ENCODE measurements at places on chromosomes 7 and 10.

- no peak for DNase-seq
These were observed 156.5 kb downstream of the ITGA8 start for GRCh38 chr10:15563246-15563645.

DNA sequence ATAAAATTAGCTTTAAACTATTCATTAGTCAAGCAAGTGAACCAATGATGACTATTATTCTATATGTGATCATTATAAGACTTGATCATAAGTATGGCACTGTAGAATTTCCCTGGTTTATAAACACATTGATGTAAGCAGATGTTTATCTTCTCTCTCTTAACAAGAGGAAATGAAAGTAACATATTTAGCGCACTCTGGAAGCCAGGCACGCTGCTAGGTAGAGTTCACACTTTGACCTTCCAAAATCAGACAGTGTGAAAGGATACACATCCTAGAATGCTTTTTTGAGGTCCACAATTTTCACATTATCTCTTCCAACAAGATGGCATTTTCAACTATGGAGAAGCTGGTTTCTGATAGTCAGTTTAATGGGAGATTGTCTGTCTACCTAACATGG is 529.4 kb upstream of the IGFBP3 start:
- DNase-seq = no peak

DNA sequence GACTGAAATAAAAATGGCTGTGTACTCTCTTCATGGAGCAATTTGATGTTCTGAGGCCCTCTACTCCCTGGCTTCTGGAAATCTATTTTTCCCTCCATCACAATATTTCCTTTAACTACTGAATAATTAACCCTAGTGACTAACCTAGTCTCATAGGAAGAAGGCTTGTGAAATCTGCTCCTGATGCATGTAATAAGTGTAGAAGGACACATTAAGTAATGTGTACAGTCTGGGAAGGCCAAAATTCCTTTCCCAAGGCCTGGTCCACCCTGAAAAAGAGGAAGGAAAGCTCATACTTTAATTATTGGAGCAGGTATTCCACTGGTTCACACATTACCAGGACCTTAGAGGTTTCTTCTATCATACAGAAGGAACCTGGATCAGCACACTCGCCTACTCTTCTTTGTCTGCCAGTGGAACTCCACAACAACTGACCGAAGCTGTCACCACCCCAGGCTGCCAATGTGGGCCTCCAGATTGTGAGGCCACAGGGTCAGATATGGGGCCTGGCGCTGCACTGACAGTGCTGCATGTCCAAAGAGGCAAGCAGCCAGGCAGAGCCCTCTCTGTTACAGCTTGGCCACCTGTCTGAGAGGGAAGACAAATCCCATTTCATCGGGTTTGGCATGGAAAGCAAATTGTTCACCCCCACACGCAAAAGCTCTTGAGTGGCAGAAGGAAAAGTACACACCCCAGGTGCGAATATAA is 54.4 kb upstream of the FAM133B start:
- no peak for DNase-seq

DNA sequence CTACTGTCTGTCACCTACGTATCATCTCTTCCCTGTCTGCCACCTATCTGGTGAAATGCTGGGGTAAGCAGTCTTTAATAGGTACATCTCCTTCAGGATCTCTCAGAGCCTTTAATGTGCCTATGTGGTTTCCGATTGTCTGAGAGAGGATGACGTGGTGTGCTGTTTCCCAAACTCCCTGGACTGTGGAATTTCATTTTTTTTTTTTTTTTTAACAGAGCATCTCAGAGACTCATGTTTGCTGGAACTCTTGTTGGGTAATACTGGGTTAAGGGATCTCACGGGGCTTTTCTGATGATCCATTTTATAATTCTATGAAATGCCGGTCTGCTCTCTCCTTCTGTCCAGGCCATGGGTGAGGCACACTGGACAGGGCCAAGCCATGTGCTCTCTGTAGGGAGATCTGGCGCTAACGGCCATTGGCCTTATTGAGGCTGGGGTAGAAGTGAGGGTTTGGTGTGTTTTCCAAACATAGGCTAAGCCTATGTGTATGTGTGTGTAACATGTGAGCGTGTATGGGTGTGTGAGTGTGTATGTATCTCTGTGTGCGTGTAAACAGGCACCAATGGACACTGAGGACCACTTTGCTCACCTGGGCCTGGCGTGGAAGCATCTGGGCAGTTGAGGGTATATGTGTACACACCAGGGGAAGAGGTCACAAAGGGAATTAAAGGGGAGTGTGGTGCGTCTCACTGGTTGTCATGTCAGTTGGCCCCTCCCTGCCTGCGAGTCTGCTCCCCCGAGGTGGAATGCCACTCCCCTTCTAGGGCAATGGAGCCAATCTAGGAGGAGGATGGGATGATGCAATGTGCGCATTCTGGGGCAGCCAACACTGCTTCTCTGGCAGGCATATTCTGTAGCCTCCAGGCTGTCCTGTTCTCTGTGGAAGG is 7.8 kb downstream of the ADRA2A start:
- peak; percentile 13 for DNase-seq

DNA sequence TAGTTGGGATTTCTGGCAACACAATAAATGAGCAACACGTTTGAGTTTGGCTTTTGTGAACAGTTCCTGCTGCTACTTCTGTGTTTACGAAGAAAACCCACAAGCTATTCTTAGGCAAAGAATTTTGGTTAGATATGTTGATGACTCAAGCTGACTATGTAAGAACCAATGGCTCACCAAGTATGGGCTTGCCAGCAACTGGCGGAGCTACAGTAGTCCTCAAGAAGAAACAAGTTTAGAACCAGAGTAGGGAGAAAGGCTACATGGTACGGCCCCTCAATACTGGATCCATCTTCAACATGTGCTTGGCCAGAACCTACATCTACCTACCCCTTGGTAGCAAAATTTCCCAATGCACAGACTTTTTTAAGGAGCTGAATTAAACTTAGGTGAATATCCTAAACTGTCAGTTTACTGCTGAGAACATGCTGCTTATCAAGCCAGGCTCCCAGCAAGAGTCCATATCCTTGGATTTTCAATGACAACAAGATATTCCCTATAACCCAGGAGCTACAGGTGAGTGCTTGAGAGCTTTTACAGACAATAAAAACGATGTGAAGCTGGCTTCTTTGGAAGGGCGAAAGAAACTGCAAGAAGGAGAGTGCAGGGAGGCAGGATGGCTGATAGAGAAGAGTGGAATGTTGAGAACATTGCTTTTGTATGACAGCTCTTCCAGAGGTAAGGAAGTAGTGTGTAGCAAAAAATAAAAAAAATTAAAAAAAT is 74.3 kb upstream of the ASAH2 start:
- peak; percentile 93 for DNase-seq

GRCh38 chr7:142348100-142348499 is 90.2 kb upstream of the PRSS58 start:
- DNase-seq = no peak

DNA sequence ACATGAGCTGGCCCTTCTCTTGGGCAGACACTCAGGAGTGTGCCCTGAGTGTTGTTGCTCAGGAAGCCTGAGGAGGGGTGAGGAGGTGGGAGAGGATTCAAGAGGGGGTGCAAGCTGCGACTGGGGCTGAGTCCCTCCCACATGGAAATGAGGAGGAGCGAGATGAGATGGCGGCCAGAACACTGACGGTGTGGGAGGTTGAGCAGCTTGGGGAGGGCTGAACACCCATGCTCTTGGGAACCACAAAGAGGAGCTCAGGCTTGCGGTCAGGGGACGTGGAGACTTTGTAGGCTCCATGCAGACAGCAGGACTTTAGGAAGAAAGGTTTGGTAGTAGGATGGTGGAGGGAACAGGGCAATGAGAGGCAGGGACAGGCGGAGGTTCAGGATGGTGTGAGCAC is 163.2 kb upstream of the SHH start:
- no peak for DNase-seq

DNA sequence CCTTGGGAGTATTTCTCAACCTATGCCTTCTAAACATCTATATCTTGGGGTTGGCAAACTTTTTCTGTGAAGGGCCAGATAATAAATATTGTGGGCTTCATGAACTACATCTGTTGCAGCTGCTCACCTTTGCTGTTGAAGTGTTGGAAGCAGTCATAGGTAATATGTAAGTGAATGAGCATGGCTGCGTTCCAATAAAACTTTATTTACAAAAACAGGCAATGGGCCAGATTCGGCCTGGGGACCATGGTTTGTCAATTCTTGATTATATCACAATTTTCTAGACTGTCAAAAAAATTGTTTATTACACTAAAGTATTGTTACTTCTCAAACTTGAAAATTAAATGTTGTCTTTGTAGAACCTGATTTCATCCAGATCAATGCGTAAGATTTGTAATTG is 54.9 kb downstream of the MTPN start:
- DNase-seq = no peak

GRCh38 chr7:44288811-44289340 is 36.5 kb downstream of the CAMK2B start:
- DNase-seq = no peak

DNA sequence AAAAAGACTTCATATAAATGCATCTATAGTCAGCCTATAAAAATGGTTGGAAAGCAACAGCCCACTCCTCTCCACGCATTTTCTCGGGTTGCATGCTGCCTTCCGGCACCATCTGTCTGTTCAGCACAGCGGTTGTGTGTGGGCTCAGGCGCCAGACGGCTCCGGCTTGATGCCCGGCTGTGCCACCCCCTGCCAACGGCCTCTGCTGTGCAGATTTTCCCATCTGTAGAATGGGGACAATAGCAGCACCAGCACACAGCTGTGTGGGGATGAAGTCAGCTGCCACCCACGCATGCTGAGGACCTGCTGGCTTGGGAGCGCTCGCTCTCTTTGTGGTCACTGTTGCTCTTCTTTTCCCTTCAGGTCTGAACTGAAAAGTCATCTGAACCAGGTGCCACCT is 19.5 kb downstream of the PRKAG2 start:
- DNase-seq = no peak

DNA sequence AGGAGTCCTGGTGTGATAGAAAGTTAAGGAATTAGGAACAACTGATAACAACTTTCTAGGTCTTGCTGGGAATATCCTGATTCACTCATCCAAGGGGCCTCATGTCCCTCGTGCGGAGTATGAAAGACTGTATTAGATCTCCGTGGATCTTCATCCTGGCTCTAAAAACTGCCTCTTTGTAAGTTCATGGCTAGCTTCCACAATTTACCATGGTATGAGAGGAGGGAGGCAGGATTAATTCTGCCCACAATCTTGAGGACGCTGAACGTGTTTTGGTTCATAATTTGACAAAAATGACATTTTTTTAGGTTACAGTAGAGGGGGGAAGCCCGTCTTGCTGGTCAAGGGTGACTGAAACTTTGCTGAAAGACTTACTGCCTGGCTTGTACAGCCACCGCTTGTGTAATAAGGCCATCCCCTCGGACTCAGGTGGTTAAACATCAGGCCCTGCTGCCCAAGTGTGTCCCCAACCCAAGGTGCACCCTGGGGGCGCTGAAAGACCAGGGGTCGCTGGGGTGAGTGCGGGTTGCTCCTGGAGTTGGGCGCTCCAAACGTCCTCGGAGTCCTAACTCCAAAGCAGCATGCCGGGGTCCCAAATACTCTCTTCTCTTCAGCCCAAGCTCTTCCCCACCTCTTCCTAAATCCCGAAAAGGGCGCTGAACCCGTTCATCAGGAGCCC is 733 bp downstream of the HIBADH start:
- no peak for DNase-seq

DNA sequence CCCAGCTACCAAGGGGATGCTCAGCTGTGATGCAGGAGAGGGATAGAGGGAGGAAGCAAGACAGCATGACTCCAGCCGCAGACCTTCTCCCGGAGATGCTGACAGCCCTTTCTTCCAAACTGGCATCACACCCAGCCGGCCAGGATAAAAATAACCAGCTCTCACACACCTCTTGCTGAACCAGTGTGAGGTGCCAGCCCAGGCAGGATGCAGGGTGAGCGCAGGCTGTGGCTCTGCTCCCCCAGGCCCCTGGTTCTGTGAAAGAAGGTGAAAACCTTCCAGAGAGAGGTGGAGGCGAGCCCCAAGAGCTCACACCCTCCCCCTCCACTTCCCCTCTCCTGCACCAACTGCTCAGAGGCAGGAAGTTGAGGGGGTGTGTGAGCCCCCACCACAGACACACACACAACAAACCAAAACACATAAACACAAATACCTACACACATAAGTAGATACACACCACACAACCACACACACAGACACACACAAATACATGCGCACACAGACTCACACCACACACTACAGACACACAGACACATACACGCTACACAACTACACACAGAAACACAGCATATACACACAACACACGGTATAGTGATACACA is 4.0 kb downstream of the GPR15LG start:
- DNase-seq = no peak

DNA sequence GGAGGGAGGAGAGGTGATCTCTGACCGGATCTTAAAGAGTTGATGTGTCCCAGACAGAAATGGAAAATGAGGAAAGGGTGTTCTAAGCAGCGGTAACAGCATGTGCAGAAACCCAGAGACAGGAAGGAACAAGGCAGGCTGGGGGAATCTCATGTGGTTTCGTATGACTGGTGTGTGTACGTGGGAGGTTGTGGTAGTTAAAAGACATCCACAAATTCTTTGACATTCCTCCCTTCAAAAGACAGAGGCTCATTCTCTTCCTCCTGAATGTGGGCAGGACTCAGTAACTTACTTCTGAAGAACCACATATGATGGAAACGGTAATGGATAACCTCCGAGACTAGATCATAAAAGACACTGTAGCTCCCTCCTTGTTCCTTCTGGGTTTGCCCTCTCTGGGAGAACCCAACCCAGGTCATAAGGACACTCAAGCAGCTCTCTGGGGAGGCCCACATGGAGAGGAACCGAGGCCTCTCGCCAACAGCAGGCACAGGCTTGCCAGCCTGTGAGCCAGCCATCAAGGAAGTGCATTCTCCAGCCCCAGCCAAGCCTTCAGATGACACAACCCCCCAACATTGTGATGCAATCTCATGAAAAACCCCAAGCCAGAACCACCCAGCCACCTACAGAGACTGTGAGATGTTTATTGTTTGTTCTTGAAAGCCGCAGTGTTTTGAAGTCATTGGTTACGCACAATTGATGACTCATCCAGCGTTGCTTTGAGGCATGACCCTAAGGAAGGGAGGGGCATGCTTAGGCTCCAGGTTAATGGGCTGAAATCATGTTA is 116.0 kb downstream of the SLIT1 start:
- no peak for DNase-seq

- DNase-seq = no peak
These were observed 565.2 kb downstream of the KCNMA1 start for GRCh38 chr10:77072361-77072835.

GRCh38 chr10:77328272-77328816 is 309.3 kb downstream of the KCNMA1 start:
- DNase-seq = no peak

DNA sequence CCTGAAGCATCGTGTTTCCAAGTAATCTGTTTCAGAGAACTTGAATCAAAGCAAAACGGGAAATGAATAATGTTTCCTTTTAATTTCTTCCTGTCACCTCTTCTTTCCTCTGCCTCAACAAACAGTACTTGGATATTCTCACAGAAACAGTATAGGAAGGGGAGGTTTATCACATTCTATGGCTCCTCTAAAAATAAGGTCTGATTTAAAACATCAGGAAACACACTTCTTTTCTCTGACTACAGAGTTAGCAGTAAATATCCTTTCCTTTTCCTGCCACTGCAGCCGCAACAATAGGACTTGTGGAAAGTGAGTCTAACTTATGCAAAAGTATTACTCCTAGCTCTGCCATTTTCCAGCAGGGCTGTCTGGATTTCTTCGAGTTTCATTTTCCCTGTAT is 62.3 kb downstream of the CH25H start:
- no peak for DNase-seq

Data from GM04503 (cell line).